ENCODE measurements at places on chromosomes 5 and 9. TPM values are rescaled to one million over a fixed set of nuclear protein-coding genes. Genes with fewer than 3 reads are reported as not detected.

DNA sequence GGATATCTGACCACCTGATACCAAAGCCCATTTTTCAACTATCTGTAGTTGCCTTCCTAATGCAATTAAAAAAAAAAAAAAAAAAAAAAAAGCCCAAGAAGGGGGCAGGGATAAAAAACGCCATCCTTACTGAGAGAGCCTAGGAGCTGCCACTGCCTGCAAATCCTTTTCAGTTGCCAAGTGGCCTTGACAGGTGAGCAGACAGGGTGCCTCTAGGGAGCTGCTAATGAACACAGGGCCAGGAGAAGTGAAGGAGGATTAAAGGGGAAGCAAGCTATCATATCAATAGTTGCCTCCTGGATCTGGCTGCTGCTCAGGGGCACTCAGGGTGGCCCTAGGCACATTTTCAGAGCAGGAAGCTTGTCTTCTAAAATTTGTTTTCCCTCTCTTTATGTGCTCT, 547.4 kb downstream of the TLE1 start:
- H3K27ac ChIP-seq, result no peak overlapping the region
- no peaks in the 10 kb centered on the region for H3K27me3 ChIP-seq
- no peak overlapping the region for H3K4me3 ChIP-seq

DNA sequence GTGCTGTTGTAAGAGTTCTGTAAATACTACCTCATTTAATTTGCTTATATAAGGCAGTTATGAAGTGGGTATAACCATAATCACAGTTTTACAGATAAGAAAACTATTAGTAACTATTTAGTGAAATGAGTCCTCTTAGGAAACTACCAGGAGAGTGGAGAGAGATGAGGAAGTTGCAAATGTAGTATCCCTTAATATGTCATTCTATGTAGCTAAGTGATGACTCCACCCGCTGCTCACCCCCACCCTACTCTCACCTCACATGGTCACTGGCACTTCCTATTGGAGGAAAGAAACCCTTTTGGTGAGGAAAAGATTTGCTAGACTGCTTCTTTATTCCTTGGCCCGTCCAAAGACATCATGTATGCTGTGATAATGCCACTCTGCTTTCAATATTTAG, 241.8 kb upstream of the SLC24A2 start:
- no peak overlapping the region for H3K27ac ChIP-seq
- no peak overlapping the region for H3K4me3 ChIP-seq
- no peak for DNase-seq
- H3K36me3 ChIP-seq, result no peaks in the 10 kb centered on the region
- H3K27me3 ChIP-seq, result no peaks in the 10 kb centered on the region
- H3K4me1 ChIP-seq, result no peaks in the 10 kb centered on the region

DNA sequence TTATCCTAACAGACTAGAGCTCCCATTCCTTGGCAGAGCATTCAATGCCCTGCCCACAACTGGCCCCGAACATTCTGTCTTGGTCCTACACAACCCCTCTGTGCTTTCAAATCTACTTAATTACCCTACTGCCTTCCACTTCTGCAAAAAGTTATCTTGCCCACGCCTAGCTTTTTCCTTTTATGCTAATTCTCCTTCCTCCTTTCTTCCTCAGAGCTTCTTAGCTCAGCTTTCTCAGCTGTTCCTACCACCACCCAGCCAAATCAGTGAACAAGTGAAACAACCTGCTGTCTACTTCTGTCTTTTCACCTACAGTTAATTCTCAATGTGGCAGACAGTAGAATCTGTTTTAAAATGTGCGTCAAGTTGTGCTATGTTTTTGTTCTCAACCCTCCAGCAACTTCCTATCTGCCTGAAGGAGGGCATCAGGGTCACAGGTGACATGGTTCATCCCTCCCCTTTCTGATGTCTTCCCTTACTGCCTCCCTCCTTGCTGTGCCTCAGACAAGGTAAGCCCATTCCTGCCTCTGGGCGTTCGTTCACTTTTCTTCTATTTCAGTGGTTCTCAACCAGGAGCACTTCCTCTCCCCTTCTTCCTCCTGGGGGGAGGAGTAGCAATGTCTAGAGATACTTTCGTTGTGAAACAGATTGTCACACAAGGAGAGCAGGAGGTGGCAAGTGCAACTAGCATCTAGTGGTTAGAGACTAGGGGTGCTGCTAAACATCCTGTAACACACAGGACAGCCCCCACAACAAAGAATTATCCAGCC, 1.3 kb upstream of the REEP5 start:
- H3K4me1 ChIP-seq, result peaks cover 25% of the 10 kb centered on the region
- peak overlapping the region; percentile 92 for H3K27ac ChIP-seq
- peak overlapping the region; percentile 78 for H3K4me3 ChIP-seq
- peak; percentile 64 for DNase-seq
- no peaks in the 10 kb centered on the region for H3K27me3 ChIP-seq

- no peak overlapping the region for H3K27ac ChIP-seq
- no peaks in the 10 kb centered on the region for H3K4me1 ChIP-seq
- H3K4me3 ChIP-seq, result no peak overlapping the region
- H3K27me3 ChIP-seq, result no peaks in the 10 kb centered on the region
Observed at GRCh38 chr5:169719360-169720314, 82.6 kb downstream of the DOCK2 start.

GRCh38 chr5:114237766-114238165, 124.1 kb upstream of the KCNN2 start:
- H3K4me1 ChIP-seq, result no peaks in the 10 kb centered on the region
- no peak for DNase-seq
- no peaks in the 10 kb centered on the region for H3K27me3 ChIP-seq
- H3K27ac ChIP-seq, result no peak overlapping the region

GRCh38 chr5:159877016-159877415, 39.3 kb upstream of the ADRA1B start:
- H3K4me1 ChIP-seq, result no peaks in the 10 kb centered on the region
- no peak for DNase-seq
- H3K27me3 ChIP-seq, result peaks cover 26% of the 10 kb centered on the region
- H3K4me3 ChIP-seq, result no peak overlapping the region

The ZNF79 gene
- polyA plus RNA-seq, result 4.9 TPM

DNA sequence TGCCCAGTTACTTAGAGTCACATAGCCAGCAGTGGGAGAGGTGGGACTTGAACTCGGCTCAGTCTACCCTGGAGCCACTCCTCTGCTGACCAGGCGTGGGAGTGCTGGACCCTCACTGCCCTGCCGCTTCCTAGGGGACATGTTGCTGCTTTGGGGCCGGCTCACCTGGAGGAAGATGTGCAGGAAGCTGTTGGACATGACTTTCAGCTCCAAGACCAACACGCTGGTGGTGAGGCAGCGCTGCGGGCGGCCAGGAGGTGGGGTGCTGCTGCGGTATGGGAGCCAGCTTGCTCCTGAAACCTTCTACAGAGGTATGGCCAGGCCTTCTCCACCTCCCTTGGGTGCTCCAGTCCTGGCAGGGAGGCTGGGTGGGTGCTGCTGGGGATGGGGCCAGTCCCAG, 3.4 kb upstream of the CACFD1 start:
- no peak for DNase-seq
- H3K4me3 ChIP-seq, result no peak overlapping the region

GRCh38 chr5:167232675-167233311, 1058.7 kb upstream of the WWC1 start:
- H3K36me3 ChIP-seq, result no peaks in the 10 kb centered on the region
- DNase-seq, result no peak
- no peaks in the 10 kb centered on the region for H3K4me1 ChIP-seq

- no peak overlapping the region for H3K4me3 ChIP-seq
- no peaks in the 10 kb centered on the region for H3K27me3 ChIP-seq
- no peak for DNase-seq
- H3K4me1 ChIP-seq, result peaks cover 1% of the 10 kb centered on the region
Observed at GRCh38 chr5:56207537-56207936, 25.6 kb downstream of the ANKRD55 start.

DNA sequence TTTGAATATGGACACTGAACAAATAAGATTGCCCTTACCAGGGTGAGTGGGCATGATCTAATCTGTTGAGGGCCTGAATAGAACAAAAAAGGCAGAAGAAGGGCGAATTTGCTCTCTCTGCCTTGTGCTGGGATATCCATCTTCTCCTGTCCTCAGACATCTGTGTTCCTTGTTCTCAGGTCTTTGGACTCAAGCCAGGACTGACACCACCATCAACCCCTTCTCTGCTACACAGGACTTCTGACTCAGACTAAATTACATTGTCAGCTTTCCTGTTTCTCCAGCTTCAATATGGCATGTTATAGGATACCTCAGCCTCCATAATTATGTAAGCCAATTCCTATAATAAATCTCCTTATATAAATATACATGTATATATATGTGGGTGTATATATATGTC, 40.8 kb upstream of the SLCO6A1 start:
- H3K27me3 ChIP-seq, result peaks cover 3% of the 10 kb centered on the region
- peaks cover 5% of the 10 kb centered on the region for H3K4me1 ChIP-seq
- no peak for DNase-seq
- no peak overlapping the region for H3K27ac ChIP-seq

DNA sequence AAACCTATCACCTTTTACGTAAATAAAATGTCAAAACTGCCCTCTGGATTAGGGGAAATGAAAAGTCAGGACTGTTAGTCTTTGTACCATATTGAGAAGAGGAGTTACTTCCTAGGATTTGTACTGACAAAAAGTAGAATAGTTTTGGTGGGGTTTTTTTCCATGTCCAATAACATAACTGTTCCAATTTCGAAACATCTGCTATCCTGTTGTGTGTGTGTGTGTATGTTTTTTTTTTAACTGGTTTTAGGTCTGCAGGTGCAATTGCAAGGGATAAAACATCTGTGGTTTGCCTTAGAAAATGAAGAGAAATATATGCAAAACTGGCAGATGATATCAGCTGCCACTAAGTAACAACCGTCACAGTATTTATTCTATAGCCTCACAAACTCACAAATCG, 506.8 kb downstream of the NFIB start:
- no peaks in the 10 kb centered on the region for H3K36me3 ChIP-seq
- H3K4me3 ChIP-seq, result no peak overlapping the region

The CEL gene
- not detected for polyA plus RNA-seq

- no peaks in the 10 kb centered on the region for H3K36me3 ChIP-seq
- no peak for DNase-seq
- H3K4me3 ChIP-seq, result no peak overlapping the region
Observed at GRCh38 chr9:69502671-69503301, 169.4 kb downstream of the APBA1 start.

The NRARP gene
- polyA plus RNA-seq, result not detected

The ANKRD31 gene
- polyA plus RNA-seq, result 0.55 TPM
